ENCODE measurements at places on chromosomes 6 and 20.

- no peak for DNase-seq
These were observed 163.1 kb downstream of the SOD2 start for GRCh38 chr6:159529934-159530333.

- peak; percentile 28 for DNase-seq
These were observed 1.0 kb downstream of the GINM1 start for GRCh38 chr6:149567194-149567586.

- no peak for DNase-seq
These were observed 31.8 kb downstream of the SNRNP48 start for GRCh38 chr6:7621761-7622160.

- no peak for DNase-seq
These were observed 29.0 kb downstream of the MAP3K5 start for GRCh38 chr6:136763255-136763654.

DNA sequence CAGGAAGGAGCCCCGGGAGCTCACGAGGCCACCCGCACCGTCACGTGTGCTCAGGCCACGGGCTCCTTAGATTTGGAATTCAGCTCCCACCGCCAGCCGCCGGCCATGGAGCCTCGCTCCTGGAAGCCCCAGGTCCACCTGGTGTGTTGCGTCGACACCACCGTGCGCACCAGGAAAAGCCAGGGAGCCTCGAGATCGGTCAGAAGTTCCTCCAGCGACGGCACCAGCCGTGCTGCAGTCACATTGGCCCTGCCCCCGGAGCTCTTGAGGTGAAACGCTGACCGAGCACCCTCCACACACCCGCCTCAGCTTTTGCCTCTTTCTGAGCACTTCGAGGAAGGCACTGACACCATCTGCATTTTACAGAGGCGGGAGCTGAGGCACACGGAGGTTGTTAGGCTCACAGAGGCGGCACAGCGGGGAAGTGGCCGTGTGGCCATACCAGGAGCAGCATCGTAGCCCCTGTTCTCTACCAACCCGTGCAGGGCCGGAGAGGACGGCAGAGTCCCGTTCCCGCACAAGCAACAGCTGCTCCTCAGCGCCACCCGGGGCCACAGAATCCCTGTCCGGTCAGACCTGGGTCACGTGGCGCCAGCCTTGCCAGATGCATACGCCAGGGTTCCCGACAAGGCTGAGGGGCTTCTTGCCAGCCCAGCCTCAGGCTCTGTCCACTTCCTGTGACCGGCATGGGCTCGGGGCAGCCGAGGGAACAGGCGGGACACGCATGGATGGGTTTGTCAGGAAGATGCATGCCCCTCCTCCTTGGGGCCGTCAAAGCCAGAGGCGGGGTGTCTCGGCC is 7.6 kb downstream of the NKAIN4 start:
- no peak for DNase-seq

DNA sequence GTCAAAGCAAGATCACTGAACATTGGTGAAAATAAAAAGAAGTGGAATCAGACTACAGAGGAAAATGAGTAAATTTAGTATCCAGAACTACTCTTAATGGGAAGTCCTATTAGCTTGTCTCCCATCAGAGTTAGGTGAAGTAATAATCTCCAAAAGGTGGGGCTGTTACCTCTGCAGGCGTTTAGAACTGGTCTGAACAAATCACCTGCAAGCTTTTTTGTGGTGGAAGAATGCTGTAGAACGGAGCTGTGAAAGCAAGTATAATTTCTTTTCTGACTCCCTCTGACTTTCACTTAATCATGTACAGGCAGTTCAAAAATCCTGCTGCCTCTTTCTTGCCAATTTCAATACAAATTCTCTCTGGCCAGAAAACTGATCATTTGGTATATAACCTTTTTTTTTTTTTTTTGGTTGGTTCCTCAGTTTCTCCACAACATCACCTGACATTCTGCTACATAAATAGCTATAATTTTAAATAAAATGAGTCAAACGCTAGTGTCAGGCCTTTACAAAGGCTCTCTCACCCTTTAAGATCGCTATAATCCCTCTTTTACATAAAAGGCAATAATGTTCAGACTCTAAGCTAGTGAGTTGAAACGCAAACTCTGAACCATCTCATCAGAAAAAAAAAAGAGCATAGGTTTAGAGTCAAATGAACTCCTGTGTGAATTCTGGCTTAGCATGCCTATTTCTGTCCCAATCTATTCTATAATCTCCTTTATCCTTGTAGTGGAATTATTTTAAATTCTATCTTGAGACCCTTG is 38.8 kb downstream of the CITED2 start:
- no peak for DNase-seq

DNA sequence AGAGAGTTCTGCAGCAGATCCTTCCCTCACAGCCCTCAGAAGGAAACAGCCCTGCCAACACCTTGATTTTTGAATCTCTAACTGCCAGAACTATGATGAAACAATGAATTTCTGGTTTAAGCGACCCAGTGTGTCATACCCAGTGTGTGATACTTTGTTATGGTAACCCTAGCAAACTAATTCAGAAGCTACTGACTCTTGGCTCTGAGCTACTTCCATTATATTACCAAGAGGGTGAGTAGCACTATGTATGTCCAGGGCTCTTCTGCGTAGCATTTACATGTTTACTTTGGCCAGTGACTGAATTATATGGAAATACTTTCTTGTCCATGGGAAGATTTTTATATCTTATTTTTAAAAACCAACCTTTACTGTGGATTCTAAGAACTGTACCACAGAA is 16.7 kb downstream of the ANKRD66 start:
- DNase-seq: no peak

- DNase-seq: no peak
These were observed 13.5 kb downstream of the HAO1 start for GRCh38 chr20:7926767-7927166.

DNA sequence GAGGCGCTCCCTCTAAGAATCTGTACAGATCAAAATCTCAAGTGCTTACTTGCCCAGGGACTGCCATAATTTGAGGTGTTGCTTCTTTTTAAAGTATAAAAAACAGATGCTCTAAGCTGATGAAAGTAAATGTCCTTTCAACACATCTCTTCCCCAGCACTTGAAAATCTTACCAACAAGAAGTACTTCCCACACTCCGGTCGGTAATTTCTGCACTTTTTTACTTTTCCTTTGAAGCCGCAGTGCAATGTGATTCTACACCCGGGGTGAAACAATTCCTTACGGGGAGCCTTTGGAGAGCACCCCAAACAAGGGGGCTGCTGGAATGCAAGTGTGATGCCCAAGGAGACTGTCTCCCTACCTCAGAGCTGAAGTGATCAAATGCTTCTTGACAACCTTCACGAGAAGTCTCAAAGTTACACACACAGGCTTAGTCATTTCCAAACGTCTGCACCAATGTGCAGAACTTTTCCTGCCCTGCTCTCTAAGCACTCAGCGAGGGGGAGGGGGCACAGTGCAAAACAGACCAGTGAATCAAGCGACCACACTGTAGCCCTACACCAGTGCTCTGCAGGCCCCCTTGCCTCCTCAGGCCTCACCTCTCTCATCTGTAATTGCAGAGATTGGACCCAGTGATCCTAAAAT is 56.7 kb downstream of the ATXN1 start:
- no peak for DNase-seq

DNA sequence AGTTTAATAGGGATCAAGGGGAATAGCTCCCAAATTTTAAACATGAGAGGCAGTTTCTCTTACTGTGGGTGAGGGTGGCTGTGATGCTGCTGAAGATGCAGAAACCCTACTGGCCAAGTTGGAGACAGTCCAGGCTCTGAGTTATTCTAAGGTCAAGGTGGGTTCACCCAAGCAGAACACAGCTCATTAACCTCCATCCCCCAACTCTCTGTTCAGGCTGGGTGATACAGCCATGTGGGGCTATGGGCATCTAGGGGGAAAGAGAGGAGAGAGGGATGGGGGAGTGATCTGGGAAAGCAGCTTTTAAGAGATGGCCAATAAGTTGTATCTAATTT is 18.9 kb upstream of the TRAM2 start:
- no peak for DNase-seq

GRCh38 chr6:109515781-109516409 is 32.9 kb upstream of the ZBTB24 start:
- DNase-seq: peak; percentile 41

- no peak for DNase-seq
These were observed 160.2 kb upstream of the STXBP5 start for GRCh38 chr6:147043994-147044477.

DNA sequence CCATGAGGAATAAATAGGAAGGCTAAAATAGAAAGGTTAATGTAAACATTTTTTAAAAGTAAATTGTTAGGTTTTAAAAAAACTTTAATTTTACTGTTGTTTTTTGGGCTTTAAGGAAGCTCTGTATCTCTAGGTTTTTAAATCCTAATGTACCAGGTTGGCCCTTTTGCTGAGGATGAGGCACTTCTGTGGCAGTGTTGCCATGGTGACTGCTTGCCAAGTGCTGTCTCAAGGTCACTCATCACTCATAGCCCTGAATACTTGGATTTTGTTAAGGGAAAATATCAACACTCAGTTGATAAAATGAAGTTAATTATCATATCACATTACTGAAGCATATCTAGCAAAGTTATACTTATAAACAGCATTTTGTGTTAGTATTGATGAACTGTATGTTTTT is 50.2 kb downstream of the NCOA3 start:
- DNase-seq: no peak

DNA sequence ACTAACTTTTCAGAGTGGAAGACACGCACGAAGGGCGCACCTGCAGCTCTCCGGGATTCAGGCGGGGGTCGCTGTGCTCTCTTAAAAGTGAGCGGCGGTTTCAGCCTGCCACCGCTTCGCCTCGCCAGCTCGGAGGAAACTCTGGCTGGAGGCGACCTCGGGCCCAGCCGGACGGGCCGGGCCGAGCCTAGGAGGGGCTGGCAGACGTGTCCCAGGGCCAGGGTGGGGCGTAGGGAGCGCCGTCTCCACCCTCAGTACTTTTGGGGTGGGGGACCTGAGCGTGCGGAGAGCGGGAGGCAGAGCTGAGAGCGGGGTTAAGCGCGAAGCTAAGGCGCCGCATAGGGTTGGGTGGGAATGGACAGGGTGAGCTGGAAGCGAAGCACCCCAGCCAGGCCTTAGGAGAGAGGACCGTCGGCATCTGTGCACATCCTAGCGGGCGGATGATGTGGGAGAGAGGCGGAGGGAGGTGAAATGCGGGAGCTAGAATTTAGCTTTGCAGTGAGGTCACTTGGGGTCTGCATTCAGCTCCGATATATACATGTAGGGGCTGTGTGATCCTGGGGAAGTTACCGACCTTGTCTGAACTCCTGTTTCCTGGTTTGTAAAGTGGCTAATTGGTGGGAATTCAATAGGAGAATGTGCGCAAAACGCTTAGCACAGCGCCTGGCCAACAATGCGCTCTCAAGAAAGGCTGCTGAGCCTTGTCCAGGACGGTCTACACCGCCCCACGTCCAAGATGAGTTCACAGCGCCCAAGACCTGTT is 6.5 kb upstream of the TFAP2A start:
- no peak for DNase-seq

- DNase-seq: no peak
These were observed 77.0 kb downstream of the PLCB1 start for GRCh38 chr20:8209061-8209460.

GRCh38 chr20:10856237-10857015 is 182.6 kb upstream of the JAG1 start:
- DNase-seq: no peak

DNA sequence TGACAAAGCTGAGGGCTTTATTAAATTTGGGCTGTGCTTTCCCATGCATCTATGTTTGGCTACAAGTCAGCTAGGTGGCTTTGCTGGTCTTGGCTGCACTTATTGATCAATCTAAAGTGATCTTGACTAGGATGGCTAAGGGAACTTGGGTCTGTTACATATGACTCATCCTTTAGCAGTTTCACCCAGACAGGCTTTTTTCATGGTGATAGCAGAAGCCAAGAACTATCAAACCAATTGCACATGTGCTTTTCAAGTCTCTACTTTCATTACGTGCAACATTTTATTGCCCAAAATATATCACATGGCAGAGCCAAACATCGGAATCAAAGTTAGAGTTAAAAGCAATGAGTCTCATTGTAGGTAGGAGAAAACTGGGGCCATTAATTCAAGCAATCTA is 626.3 kb downstream of the TENT5A start:
- DNase-seq: no peak

GRCh38 chr6:163525926-163526325 is 111.4 kb downstream of the QKI start:
- DNase-seq: no peak

DNA sequence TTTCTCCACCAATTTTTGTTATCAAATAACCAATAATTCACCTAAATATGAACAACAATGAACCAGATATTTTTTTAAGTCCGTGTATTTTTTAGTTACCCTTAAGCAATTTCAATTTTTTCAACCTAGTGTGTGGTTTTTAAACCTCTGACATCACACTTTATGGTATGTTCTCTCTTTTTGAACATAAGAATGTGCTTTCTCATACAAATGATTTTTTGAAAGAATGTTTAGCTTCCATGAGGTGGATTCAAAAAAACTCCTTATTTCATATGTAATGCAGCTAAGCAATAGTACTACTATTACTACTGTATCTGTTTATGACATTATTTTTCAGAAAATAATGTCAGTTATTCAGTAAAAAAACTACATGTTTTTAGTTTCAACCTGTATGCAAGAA is 19.4 kb upstream of the MEI4 start:
- DNase-seq: no peak

DNA sequence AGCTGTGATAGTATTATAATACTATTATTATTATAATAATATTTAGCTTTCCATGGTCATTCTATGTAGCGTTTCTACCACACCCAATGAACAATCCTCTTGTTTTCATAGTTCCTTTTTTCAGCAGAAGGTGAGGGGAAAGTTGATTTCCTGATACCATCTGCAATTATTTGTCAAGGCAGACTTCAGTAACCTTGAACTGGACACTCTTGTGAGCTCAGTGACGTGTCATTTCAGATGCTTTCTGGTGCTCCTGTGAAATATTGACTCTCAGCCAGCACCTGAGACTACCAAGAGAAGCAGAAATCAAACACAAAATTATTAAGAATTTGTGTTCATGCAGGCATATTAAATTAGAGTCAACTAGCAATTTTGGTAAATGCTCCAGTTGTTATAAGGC is 46.0 kb upstream of the PROKR2 start:
- DNase-seq: no peak

GRCh38 chr6:106659859-106660258 is 30.5 kb downstream of the QRSL1 start:
- DNase-seq: no peak

DNA sequence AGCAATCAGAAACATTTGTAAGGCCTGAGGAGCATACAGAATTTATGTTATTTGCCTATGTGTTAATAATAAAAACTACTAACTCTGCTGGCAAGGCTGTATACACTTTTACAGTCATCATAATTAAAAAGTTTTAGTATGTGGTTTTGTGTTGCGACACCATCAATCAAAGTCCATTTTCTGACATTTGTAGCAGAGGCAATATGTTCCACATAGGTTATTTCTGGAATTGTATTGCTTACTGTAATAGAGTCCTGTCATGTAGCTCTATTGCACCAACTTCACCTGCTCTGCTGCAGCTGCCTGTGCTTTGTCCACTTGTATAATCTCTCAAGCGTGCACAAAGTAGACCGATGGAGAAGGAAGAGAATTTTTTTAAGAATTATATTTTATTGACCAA is 501.8 kb downstream of the HACE1 start:
- no peak for DNase-seq

DNA sequence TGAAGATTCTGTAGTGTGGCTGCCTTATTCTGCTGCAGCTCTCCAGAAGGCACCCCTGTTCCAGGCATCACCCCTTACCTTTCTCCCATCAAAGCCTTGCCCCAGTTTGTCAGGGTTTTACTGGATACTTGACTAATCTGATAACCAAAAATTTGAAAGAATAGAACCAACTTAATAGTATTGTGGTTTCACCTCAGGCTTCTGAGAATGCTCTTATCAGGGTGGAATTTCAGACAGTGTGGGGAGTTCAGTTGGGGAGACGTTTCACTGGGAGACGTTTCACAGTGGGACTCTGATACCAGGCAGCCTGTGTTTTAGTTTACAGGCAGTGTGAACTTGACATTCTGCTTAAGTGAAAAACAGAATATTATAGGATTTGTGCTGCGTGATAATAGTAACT is 50.5 kb downstream of the SCAND1 start:
- DNase-seq: no peak

Measured in CD4-positive, alpha-beta T cell treated with Interleukin-17A for 1 hour (primary cell).